Trophoblast cell (in vitro differentiated cells and primary cell): ENCODE measurements at places on chromosomes 12 and 14.

GRCh38 chr14:59306775-59307174, 118.3 kb downstream of the DAAM1 start:
- peak; percentile 61 for DNase-seq

- DNase-seq, result no peak
Measured at GRCh38 chr12:92511786-92512185, 191.0 kb upstream of the PLEKHG7 start.

DNA sequence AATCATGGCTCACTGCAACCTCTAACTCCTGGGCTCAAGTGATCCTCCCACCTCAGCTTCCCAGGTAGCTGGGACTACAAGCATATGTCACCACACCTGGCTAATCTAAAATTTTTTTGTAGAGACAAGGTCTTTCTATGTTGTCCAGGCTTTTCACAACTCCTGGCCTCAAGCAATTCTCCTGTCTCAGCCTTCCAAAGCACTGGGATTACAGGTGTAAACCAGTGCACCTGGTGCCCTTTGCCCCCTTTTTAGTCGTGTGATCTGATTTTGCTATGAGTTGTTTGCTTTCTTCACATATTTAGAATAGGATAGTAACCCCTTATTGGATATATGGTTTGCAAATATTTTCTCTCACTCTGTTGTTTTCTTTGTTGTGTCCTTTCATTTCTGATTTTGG, 1.7 kb upstream of the RAD52 start:
- DNase-seq, result peak; percentile 90

DNA sequence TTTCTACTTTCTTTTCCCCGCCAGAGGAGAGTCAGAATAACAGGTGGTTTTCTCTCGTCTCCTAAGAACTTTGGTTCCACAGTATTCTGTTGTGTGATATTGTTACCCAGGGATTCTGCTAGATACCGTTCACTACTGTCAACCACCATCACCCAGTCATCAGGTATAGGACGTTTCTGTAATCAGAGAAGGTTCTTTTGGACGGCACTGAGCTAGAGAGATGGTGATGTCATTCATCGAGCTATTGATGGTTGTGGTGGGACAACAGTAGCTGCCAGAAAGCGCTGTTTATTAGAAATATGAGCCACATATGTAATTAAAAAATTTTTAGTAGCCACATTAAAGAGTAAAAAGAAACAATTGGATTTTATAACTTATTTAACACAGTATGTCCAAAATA, 17.0 kb downstream of the ERC1 start:
- no peak for DNase-seq

DNA sequence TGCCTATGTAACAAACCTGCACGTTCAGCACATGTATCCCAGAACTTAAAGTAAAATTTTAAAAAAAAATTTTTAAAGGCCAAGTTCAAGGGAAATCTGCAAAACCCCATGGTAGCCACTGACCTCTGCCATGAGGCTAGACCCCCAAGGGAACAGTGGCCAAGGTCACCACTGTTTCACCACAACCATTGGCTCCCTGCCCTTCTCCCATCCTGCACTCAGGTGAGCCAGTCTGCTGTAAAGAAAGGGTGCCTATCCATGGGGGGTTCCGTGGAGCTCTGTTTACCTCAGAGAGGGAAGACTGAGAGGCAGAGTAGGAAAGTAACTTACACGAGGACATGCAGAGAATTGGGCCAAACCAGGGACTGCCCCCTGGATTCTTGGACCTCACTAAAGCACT, 38.6 kb downstream of the VWF start:
- no peak for DNase-seq

- no peak for DNase-seq
Measured at GRCh38 chr12:57473392-57473791, 6.3 kb downstream of the ARHGAP9 start.

DNA sequence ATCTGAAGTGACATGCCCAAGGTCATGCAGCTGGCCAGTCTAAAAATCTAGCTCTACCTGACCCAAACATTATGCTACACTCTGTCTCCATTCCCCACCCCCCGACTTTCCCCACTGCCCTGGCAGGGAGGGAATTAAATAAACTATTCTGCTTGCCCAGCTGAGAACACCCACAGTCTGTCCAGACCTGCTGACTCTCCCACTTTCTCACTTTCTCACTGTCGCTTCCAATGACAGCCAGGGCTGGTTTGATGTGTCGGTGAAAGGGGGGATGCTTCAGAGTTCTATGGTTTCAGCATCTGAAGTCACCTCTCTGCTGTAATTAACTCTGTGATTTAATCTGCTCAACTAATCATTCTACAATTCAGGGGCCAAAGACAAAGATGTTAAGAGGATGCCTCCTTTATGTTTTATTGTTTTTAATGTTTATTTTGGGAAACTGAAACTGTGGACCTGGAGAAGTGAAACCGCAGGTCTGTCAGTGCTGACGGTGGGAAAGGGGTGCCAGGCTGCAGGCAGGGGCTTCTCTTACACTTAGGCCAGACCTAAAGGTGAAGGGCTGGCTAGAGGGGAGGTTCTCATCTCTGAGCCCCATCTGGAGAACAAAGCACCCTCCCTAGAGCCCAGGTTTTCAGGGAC, 8.1 kb upstream of the MSI1 start:
- DNase-seq, result no peak

DNA sequence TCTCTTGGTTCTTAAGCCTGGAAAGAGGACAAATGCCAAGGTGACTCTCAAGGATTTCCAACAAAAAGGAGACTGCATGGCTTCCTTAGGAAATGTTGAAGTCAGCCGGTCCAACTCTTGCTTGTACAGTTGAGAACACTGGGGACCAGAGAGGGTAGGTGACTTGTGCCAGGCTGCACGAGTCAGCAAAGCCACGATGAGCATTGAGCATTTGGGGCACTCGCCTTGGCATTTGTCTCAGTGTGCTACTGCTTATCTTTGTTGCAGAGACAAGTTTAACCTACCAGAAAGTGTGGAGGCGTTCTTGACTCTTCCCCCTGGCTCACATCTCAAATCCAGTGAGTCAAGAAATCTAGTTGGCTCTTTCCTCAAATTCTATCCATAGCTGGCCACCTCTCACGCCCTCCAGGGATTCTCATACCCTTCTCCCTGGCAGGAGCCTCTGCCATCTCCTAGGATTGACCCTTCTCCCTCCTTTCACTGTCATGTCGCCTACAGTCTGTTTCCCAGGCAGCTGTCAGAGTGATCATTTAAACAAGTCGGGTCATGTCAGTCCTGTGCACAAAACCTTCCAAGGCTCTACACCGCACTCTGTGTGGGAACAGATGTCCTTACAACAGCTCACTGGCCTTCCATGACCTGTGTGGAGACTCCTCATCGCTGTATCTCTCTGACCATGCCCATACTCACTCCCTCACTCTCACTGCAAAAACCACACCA, 17.2 kb upstream of the KRT83 start:
- no peak for DNase-seq

DNA sequence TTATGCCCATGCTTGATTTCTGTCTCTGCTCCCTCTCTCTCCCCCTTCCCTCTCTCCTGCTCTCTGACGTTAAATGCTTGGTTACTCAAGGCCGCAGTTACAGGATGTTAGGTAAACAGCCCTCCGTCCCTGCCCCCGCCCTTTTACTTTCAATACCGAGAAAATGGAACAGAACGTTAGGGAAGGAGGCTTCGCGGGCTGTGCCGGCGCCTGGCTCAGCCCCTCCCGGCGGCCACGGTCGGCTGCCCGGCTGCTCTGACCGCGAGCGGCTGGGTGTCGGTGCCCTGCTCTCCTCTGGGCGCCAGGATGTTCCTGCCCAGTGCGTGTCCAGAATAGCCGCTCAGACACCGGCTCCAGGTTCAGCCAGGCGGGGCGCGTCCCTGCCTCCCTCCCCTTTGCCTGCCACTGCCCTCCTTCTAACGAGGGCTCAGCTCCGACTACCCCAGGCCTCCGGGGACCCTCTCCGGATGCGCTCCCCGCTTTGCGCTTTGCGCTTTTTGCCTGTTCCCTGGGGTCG, 166.1 kb downstream of the ADCK1 start:
- peak; percentile 29 for DNase-seq

GRCh38 chr12:123656392-123656791, 14.5 kb upstream of the TCTN2 start:
- DNase-seq, result no peak

- no peak for DNase-seq
Measured at GRCh38 chr14:42469637-42470426, 863.2 kb downstream of the LRFN5 start.

GRCh38 chr12:120438495-120439198, 734 bp downstream of the COX6A1 start:
- DNase-seq, result no peak

- no peak for DNase-seq
Measured at GRCh38 chr12:1977588-1977987, 26.7 kb downstream of the DCP1B start.

- DNase-seq, result no peak
Measured at GRCh38 chr14:104138098-104138717, at the start of gene KIF26A. KIF26A (plus strand) TSS chr14:104138587; CDS start chr14:104138723, 136 bp downstream.

- no peak for DNase-seq
Measured at GRCh38 chr14:65934070-65934435, 521.5 kb downstream of the FUT8 start.

GRCh38 chr12:39319180-39319579, 123.7 kb downstream of the KIF21A start:
- DNase-seq, result no peak

GRCh38 chr12:116209503-116209902, 68.0 kb downstream of the MED13L start:
- no peak for DNase-seq

- peak; percentile 30 for DNase-seq
Measured at GRCh38 chr14:90438841-90439240, 42.0 kb downstream of the CALM1 start.

DNA sequence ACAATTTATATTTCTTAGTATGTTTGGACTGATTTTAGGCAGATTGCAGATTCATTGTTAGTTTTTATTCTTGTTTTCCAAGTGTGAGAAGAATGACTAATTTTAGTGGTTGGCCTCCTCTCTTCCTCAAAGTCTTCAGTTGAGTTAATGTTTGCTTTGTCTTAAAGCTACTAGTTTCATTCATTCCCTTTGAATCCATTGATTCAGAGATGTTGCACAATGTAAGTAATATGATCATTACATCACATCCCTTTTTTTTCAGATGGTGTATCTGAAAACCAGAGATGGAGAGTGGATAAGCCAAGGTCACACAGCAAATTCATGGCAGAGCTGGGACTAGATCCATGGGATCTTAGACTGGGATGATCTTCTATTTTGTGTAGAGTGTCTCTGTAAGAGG, 577.5 kb downstream of the BCL11B start:
- DNase-seq, result no peak

GRCh38 chr14:106200541-106201315, 674.3 kb downstream of the TMEM121 start:
- DNase-seq, result no peak

DNA sequence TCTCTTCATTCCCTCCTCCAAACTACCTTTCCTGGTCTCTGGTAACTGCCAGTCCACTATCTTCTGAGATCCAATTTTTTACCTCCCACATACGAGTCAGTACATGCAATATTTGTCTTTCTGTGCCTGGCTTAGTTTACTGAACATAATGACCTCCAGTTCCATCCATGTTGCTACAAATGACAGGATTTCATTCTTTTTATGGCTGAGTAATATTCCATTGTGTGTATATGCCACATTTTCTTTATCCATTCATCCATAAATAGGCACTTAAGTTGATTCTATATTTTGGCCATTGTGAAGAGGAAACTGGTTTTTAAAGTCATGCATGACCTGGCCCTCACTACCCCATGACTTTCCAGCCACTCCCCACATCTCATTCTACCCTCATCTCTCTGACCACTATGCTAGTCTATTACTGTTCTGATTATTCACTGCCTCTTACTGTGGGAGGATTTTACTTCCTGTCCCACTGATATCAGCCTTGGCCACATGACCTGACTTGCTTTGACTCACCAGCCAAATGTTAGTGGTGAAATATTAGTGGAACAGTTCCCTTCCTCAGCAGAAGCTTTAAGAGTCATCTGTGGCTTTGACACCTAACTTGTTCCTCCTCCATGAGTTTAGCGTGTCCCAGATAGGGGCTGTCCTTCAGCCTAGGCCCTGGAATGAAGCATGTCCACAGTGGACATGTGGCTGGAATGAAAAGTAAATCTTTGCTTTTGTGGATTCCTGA, 52.2 kb downstream of the GOLGA5 start:
- peak; percentile 44 for DNase-seq

DNA sequence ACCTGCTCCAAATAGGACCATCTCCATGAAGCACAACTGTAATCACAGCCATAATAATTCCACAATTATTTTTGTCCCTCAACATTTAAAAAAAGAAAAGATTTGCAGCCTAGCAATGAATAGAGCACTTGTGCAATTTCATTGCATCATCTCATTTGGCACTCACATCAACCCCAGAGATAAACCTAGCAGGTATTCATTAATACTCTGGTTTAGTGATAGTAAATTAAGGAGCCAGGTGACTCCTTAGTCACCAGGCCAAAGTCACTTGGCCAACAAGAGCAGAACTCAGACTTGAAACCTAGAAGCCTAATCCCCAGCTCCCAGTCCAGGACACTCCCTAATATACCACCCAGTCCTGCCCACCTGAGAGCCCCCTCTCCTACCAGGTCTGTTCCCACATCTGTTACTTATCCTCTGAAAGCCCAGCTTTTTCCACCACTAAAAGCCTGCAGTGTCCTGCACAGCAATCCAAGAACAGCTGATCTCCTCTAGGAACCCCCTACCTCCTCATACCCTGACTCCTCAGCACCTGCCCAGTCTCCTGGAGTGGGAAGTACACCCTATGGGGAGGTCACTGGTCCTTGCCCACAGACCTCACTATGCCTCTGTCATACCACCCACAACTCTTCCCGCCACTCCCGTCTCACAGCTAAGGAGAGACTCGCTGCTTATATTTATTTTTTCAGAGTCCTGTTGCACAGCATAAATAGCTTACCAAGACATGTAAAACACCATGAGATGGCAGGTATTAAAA, 22.1 kb downstream of the OR10P1 start:
- DNase-seq, result no peak

- DNase-seq, result no peak
Measured at GRCh38 chr14:45332360-45332988, 79.5 kb upstream of the MIS18BP1 start.

- peak; percentile 47 for DNase-seq
Measured at GRCh38 chr12:19749906-19750574, 310.7 kb downstream of the AEBP2 start.

GRCh38 chr12:59023861-59024424, 103.6 kb upstream of the LRIG3 start:
- no peak for DNase-seq

- DNase-seq, result no peak
Measured at GRCh38 chr12:50082644-50083043, 2.5 kb upstream of the SMARCD1 start.

- no peak for DNase-seq
Measured at GRCh38 chr12:101551362-101552114, 43.2 kb upstream of the MYBPC1 start.

DNA sequence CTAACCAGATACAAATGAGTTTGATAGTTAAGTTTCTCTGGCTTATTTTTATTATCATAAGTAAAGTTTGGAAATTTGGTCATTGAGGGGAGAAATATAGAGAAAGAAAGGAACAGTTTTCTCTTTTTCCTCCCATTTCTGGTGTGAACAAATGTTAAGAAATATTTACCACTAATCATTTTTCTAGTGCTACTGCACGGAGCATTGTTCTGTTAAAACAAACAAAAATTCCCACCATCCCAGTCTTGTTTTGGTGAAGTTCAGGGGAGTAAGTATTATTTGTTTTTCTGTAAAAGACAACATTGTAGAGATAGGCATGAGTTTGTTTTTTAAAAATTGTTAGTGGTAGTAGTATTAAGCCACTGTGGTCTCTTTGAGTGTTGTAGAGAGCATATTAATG, 135.3 kb downstream of the FGD4 start:
- DNase-seq, result no peak
